ENCODE measurements at places on chromosomes 5 and 9.

DNA sequence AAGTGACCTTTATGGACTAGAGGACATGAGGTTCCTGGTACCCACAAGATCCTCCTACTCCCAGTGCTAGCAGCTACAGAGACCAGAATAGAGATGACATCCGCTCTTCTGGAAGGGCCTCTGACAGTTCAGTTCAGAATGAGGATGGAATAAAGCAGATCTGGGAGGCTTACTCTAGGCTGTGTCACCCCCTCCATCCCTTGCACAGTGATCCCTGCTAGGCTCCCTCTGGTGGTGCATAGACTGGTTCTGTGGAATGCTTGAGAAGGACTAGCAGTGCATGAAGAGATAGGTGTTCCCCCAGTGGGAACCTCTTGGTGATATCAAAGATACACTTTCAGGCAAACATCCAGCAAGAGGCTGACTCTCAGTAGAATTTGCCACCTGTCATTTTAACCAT, 83.0 kb downstream of the NPR3 start:
- DNase-seq, result no peak

DNA sequence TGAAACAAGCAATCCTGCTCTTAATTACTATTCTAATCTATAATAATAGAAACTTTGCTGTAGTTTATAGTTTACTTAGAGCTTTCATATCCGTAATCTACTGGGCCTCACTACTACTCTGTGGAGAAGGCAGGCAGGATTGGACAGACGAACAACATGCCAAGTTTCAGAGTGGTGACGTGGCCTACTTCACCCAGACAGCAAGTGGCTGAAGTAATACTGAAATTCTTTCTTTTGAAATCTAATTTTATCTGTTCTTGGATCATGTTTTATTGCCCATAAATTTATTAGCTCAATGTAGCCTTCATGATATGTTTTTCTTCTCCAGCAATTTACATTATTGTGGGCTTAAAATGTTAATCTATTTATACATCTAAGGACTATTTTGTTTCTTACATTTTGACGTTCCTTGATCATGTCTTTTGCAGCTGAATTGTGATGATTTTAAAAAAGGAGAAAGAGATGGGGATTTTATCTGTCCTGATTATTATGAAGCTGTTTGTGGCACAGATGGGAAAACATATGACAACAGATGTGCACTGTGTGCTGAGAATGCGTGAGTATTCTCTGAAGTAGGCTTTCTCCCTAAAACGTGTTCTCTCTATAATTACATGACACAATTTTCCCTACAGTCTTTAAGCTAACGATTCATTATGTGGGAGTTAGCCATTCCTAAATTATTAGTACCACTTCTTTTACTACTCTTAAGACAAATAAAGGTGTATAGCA, 22.4 kb downstream of the SPINK5 start:
- DNase-seq, result no peak

GRCh38 chr5:116452774-116453368, 121.8 kb downstream of the SEMA6A start:
- DNase-seq, result no peak

DNA sequence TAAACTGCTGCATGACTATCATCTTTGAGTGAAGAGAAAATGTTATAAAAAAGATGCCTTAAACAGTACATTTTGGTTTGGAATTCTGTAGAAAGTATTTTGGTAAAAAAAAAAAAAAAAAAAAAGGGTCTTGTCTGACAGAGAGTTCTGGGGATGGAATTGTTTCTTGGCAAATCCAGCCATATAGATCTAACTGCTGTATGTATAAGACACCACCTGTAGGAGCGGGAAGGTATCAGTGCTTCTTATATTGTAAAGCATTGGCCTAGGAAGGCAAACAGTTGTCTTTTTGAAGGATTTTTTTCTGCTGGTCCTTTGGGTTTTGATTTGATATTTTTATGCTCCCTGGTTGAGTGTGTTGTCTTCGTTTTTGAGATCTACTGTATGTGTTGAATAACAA, 2.8 kb downstream of the PURA start:
- no peak for DNase-seq

GRCh38 chr5:153147891-153148623, 342.4 kb upstream of the GRIA1 start:
- no peak for DNase-seq

GRCh38 chr9:116644091-116644688, 42.9 kb upstream of the TRIM32 start:
- DNase-seq, result no peak

- no peak for DNase-seq
Observed at GRCh38 chr5:92780057-92780456, 801.0 kb downstream of the NR2F1-AS1 start.

- no peak for DNase-seq
Observed at GRCh38 chr5:38615042-38615441, 58.6 kb upstream of the LIFR start.

GRCh38 chr9:136045595-136046553, 49.2 kb downstream of the NACC2 start:
- DNase-seq, result peak; percentile 75

DNA sequence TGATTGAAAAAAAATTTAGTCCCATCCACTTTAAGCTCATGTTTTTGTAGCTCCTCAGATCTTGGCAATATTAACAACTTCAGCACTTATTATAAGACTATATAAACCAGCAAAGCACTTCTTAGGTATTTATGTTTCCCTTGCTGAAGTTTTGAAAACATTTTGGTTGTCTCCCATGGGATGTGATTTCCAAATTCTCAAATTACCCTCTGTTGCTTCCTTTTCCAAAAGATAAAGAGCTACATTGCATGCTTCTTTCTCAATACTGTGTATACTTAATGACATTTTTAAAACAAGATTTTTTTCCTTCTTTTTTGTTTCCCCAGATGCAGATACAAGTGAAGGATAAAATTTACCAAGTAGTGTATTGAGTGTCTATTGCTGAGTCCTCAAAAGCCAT, 567.1 kb downstream of the CSNK1G3 start:
- no peak for DNase-seq

GRCh38 chr5:171606414-171607024, 179.1 kb upstream of the SMIM23 start:
- DNase-seq, result no peak

- DNase-seq, result no peak
Observed at GRCh38 chr5:168528521-168529373, at the start of gene FBLL1. TSS of gene FBLL1 (plus strand) at chr5:168529305. CDS start at chr5:168529505, 200 bp downstream.

- no peak for DNase-seq
Observed at GRCh38 chr9:35962126-35962906, 4.4 kb upstream of the OR2S2 start.

DNA sequence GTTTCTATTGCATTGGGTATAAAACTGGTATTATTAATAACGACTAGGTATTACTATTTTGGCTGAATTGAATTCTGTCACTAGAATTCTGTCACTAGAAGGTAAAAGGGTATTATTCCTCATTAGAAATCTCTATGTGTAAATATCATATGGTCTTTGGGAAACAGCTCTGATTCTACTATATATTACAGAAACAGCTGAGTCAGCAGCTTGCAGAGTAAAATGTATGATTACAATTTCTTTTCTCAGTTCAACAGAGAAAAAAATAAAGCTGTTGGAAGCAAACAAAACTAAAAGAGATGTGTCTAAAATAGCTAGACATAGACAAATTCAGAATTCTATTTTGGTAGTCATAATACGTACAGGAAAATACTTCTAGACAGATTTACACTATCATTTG, 48.5 kb downstream of the HAPLN1 start:
- DNase-seq, result no peak

- DNase-seq, result no peak
Observed at GRCh38 chr9:18739641-18740318, 265.8 kb downstream of the ADAMTSL1 start.

DNA sequence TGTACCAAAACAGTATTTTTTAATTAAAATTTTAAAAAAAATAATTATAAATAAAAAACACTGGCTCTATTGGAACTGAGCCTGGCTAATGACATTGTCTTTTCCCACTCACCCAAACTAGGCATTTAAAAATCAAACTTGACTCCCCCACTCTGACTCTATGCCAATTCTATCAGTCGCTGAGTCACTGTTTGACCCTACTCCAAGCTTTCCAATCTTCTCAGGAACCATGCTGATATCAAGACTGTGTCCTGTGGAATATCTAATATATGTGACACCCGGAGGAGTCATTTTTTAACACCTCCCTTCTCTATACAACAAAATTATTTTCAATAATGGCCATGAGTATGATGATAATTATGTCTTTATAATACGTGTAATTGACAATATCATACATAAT, 171.6 kb upstream of the RASEF start:
- DNase-seq, result no peak

DNA sequence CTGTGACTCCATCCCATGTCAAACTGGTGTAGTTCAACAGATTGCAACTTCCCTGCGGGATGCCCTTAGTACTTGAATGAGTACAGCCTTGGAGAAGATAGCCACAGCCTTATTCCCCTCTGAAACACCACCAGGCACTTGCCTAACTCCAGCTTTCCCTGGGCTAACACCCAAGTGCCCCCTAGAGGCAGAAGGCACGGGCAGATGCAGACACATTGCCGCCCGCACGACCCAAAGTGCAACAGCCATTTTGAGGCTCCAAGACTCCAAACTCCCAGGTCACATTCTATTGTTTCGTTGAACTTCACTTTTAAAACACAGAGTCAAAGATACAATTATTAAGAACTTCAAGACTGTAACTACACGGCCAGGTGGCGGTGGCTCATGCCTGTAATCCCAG, 163.6 kb upstream of the CDH6 start:
- DNase-seq, result no peak

DNA sequence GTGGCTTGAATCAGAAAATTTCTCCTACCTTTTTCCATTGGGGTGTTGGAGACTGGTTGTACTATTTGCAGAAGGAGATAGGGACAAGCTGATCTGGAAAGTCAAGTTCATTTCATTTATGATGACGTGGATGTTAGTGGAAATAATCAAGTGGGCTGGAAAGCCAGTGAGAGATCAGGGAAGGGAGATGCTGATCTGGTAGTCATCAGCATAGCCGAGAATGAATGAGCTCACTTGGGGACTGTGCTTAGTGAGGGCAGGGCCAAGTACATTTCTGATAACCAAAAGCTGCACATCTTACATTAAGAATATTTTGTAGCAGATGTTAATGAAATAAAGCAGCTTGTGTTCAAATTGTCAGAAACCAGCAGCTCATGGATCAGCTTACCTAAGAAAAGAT, 12.1 kb downstream of the MAN2A1 start:
- DNase-seq, result no peak

DNA sequence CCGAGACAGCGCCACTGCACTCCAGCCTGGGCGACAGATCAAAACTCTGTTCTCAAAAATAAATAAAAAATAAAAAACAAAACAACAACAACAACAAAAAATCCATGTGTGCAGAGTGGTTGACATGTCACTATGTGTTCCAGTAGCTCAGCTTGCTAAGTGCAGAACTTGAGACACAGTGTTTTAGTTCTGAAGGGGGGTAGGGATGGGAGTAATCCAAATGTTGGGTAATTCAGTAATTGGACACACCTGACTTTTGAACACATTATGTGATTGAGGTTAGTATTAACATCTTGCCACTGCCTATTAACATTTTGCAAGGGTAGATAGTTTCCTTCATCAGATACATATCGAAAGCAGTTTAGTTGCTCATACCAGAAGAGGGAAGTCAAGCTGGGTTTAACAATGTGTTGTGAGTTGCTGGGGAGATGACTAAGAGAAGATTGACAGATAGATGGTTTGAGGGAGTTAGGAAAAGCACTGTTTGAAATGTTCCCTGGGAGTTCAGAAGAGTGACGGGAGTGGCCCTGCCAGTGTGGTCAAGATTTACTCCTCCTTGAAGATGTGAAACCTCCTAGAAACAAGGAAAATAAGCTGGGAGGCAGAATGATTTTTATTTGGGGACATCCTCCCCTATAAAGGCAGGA, 928 bp downstream of the HACD4 start:
- no peak for DNase-seq

All from vagina (tissue), 2 donors.